ENCODE measurements at places on chromosomes 3 and 15.

GRCh38 chr15:74387141-74387541 is 19.7 kb upstream of the CYP11A1 start:
- DNase-seq: no peak

DNA sequence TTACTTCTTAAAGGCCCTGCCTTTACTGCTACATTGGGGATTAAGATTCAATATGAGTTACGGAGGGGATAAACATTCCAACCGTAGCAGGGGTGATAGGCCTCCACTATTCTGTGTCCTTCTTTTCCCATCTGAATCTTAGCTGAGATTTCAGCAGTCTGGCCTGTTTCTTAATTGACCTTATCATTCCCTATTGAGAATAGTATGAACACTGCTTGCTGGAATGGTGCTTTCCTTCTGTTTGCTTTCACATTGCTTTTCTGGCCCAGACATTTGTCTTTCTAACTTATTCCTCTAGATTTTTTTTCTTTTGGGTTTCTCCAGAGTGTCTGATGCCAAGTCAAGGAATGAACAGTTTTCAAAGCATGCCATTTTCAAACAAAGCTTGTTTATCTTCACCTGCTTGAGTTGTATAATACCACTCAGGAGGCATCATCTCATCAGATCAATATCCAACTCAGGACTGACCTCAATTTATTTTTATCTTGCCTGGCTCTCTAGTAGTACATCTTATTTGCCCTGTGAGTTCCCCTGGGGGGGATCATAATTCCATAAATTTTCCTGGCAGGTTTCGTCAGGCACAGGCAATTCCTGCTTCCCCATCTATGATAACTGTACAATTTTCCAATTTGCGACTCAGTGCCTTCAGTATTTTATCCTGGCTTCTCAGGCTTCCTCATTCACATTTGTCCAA is 161.1 kb upstream of the STT3B start:
- no peak for DNase-seq

- no peak for DNase-seq
Measured at GRCh38 chr3:141410408-141410807, 42.1 kb downstream of the ZBTB38 start.

DNA sequence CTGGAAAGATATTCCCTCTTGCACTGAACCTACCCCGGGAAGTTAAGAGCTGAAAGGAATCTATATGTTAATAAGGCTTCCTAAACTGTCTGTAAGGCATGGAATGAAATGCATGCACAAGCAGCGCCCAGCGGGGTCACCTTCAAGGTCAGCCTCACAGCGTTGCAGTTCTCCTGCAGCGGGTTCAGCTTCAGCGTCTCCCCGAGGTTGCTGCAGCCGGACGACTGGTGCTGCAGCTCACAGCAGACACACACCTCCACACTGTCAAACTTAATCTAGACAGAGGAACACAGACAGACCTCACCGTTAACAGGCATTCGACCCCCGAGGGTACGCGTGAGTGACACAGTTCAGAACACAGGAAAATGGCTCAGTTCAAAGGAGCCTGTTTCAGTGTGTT is 73.3 kb downstream of the NSMCE3 start:
- no peak for DNase-seq

GRCh38 chr3:51789437-51789836 is 10.4 kb upstream of the IQCF6 start:
- DNase-seq: no peak

All from activated CD4-positive, CD25-positive, alpha-beta regulatory T cell treated with anti-CD3 and anti-CD28 coated beads, Interleukin-2, amount 50 U/mL, for 72 hours (primary cell).